ENCODE measurements at places on chromosomes 1 and 21.
A peak's percentile ranks its signal among the peaks of the same experiment; 100 is the strongest.

- DNase-seq = no peak
Measured at GRCh38 chr1:156944268-156944667, 23.8 kb downstream of the LRRC71 start.

DNA sequence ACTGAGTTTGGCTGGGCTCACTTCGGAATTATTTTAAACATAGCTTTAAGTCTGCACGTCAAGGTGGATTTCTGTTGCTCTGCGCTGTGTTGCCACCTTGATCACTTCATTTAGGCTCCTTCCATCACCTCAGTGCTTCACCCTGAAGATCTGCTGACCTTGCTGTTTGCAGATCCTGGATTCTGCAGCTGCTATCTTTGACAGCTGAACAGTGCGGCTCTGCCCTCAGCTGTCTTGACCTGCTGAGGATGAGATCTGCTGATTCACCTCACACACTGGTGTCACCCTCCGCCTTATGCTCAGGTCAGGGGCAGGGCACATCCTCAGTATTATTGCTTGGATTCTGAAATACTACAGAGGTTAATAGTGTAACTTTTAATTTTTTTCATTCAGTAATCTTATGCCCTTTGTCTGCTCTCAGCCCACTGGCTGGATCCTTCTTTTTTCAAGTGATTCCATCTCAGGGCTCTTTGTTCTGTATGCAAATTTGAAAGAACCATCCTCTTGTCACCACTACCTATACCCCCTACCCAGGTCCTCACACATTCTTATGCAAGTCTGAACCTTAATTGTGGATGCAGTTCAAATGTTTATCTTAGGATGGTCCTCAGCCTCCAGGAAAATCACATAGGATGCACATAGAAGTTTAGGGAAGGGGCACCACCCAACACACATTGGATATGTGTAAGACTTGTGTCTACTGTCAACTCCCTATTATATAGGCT is 364.0 kb downstream of the OLFM3 start:
- DNase-seq = no peak

DNA sequence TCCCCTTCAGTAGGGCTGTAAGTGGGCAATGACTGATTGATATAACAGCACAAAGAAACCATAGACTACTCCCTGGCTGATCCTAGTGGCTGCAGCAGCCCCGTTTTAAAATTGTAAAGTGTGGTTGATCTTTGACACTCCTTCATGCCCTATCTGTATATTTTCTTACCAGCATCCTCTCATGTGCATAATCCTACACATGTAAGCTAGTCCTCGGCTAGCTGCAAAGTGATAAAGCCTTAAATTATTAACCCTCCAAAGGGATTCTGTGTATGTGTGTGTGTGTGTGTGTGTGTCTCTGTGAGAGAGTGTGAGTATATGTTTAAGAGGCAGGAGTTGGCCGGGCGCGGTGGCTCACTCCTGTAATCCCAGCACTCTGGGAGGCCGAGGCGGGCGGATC is 30.8 kb upstream of the CDC14A start:
- no peak for DNase-seq

- DNase-seq = no peak
Measured at GRCh38 chr1:185435696-185436379, 118.8 kb upstream of the IVNS1ABP start.

- DNase-seq = no peak
Measured at GRCh38 chr1:244862354-244862698, 2.0 kb downstream of the HNRNPU start.

DNA sequence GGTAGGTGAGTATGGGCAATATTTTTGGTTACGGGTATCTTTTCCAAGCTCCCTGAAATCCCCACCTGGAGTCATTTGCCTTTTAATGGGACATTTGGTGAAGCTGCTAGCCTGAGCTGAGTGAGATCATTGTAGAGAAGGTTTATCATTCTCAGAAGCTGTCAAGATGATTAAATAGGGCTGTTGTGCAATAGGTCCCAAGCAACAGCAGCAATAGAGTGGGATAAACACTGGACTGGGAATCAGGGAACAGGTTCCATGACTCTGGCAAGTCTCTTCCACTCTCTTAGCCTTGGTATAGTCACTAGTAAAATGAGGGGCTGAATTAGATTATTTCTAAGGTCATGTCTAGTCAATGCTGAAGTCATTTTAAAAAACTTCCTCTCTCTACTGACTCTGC is 30.3 kb upstream of the FAM78B start:
- DNase-seq = peak; percentile 71

DNA sequence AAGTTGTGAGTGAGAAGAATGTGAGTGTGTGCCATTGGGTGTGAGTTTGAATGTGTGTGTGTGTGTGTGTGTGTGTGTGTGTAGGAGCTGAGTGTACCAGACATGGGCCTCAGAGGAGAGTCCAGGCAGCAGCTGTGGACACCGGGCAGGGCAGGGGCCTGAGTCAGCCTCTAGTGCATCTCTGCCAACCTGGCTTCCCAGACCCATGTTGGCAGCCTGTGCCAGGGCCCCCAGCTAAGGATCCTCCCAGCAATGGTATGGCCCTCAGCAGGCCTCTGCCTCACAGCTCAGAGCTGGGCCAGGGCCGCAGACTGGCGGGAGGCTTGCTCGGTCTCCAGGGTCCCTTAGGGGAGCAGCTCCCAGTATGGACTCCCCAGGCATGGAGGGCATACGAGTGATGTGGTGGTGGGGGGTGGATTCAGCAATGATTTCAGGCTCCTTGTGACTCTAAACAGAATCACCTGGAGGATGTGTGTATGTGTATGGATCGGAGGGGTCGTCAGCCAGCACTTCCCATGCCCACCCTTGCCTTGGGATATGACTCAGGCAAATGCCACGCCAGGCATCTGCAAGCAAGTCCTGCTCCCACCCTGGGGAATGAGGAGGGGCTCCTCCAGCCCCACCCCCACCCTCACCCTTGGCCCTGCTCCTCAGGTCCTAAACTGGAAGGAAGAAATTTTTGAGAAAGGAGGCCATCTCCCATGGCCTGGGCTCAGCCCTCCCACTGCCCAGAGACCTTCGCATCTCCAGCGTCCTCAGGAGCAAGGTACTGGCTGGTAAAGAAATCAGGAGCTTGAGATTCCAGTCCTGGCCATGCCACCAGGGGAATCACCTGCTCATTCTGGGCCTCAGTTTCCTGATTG is 1.8 kb upstream of the FOXO6 start:
- peak; percentile 78 for DNase-seq

GRCh38 chr1:205190845-205191577 is 20.5 kb downstream of the DSTYK start:
- DNase-seq = peak; percentile 65

- peak; percentile 60 for DNase-seq
Measured at GRCh38 chr1:192809307-192810252, 741 bp downstream of the RGS2 start.

DNA sequence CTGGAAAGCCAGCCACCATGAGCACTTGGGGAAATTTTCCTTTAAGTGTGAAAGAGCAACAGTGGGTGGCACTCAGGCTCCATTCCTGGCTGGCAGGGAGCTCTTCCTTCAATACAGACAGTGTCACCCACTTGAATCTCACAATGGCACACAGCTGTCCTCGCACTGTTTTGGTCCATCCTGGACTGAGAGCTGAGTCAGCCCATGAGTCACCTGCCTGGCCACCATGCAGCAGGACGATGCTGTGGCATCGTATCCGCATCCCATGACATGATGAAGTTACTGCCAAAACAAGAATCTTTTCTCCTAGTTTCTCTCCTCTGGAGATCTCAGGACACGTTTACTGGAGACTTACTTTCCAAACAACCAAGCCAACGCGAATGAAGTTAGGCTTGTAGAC is 6.0 kb downstream of the TMPRSS2 start:
- no peak for DNase-seq

- DNase-seq = no peak
Measured at GRCh38 chr1:53653631-53654030, 85.3 kb downstream of the GLIS1 start.

DNA sequence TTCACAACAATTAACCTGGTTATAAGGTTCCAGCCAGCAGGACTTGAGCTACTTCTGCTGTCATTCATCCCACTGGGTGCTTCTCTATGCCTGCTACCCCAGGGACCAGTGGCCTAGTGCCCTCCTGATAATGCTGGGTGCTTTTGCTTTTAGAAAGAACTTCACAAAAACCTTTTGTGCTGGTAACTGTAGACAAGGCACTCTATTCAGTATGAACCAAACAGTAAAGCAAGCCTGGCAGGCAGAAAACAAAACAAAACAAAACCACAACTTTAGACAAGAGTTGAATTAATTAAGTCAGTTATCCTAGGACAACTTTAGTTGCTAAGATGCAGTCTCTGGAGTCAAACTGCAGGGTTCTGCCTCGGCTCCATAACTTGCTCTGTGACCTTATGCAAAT is 61.9 kb upstream of the ADGRL2 start:
- no peak for DNase-seq

DNA sequence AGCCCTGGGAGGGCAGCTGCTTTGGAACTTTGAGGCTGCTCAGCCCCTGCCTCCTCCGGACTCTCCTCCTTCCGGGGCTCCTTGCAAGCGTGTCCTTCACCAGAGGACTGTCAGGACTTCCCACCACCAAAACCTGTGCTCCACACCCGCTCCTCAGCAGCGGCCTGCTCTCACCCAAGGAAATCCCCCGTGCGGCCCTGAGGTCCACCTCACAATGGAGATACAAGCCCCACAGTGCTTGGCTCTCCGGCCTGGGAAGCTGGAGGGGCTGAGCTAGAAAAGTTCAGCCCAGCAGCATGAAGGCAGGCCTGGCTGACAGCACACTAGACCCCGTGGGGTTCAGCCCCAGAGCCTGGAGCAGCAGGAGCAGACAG is 33.6 kb downstream of the PGBD5 start:
- no peak for DNase-seq

DNA sequence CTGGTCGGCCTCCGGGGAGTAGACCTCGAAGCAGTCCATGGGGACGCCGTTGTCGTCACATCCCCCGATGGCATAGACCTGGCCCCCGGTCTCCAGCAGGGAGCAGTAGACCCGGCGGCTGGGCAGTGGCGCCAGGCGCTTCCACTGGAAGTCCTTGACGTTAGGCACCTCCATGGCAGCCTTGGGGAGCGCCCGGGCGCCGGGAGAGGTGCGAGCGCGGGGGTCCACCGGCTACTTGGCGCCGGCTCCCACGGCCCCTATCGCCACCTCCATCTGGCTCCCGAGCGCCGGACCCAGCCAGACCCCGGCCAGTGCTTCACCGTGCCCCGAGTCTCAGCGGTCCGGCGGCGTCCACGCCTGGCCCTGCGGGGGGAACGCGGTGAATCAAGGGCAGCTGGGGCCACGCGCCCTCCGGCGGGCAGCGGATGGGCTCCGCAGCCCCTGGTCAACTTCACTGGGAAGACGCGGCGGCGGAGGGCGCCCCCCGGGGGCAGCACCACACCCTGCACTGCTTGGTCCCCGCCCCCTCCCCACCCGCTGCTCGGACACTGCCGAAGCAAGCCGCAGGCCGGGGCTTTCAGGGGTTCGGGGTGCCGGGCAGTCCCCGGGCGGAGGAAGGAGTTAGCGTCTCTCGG is 13.2 kb downstream of the KLHDC8A start:
- DNase-seq = no peak

- no peak for DNase-seq
Measured at GRCh38 chr1:66518654-66519053, 15.3 kb upstream of the SGIP1 start.

DNA sequence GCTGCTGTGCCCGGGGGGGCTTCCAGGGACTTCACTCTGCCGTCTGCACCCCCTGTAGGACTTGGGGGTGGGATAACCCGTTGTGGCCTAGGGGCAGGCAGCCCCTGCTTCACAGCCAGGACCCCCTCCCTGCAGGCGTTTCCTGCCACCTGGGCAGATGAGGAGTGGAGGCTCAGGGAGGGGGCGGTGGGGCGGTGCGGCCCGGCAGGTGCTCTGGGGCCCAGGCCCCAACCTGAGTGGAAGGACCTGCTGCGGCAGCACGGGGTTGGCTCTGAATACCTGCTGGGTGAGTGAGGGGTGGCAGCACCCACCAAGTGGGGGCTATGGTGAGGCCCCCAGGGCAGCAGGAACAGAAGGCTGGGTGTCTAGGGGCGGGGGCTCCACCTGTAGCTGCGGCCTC is 78.6 kb upstream of the TTC34 start:
- DNase-seq = no peak

GRCh38 chr1:180137776-180138175 is 16.9 kb upstream of the QSOX1 start:
- DNase-seq = no peak

DNA sequence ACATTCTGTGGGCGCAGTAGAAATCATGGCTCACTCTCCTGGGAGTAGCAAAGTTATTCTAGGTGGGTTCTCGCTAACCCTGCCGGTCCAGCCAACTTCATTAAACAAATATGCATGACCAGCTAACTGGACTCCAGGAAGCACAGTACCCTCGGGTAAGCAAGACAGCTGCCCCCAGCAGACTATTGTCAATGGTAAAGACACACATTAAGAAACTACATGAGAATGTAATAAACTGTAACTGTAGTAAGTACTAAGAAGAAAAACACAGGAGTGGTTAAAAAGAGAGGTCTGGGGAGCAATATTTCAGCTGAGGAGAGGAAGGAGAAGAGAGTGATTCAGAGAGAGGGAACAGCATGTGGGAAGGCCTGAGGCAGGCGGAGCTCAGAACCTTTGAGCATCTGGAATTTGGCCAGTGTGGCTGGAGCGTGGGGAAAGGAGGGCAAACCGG is 7.4 kb downstream of the SLC2A5 start:
- no peak for DNase-seq

DNA sequence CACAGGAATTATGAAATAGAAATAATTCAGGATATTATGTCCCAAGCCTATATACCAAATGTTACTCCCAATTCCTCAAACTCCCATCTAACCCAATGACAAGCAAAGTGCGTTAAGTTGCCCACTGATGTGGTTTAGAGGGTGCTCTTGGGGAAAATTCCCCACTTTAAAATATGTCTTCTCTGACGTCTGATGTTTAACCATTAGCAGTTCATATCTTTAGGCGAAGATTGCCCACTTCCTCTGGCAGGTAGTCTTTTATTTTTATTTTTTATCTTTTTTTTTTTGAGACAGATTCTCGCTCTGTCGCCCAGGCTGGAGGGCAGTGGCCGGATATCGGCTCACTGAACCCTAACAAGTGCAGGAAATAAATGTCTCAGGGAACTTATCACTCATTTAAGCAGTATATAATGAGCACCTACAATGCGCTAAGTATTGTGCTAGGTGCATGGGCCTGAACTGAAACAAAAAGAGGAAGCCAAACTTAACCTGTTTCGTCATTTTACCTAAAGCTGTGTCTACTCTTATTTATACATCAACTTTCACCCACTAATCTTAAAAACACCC is 1.3 kb upstream of the LYST start:
- no peak for DNase-seq

GRCh38 chr1:117392771-117393170 is 25.5 kb downstream of the MAN1A2 start:
- DNase-seq = peak; percentile 3

Measured in fibroblast of the aortic adventitia (primary cell).